ENCODE measurements at places on chromosomes 11 and 22.

- no peak for DNase-seq
These were observed 63.8 kb downstream of the SHISAL1 start for GRCh38 chr22:44248926-44249325.

DNA sequence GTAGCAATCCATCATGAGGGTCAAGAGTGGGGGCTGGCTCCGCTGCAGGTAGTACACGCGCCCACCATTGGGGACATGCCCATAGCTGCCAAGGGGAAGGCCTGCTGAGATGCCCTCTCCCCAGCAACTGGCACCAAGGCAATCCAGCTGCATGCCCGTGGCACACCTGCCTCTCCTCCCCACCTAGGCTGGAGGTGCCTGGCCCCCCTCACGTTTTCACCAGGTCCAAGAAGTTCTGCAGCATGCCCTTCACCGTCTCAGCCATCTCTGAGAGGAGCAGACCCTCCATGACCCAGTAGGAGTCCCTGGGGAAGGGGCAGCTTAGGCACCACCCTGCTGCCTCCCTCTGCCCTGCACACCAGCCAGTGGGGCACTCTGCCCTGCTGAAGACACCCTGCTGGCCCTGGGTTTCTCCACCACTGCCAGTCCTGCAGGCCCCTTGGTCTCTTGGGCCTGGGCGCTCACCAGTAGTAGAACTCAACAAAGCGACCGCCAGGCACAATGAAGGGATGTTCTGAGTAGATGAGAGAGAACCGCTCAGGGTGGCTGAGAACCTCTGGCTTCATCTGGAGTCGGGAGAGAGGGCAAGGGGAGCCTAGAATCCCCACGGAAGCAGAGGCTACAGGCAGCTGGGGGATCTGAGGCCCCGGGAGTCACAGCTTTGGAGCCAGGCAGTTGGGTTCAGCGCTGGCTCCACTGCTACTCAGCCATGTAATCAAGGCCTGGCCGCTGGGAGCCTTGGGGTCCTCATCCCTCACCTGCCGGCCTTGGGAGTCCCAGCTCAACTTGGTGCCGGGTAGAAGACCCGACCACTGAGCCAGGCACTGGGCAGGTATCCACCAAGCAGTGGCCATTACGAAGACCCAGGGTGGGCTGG, 17.8 kb downstream of the TREH start:
- DNase-seq = no peak

- no peak for DNase-seq
These were observed 53.6 kb downstream of the BCR start for GRCh38 chr22:23233752-23234408.

GRCh38 chr11:45385423-45385822, 99.3 kb upstream of the SYT13 start:
- DNase-seq = no peak

GRCh38 chr11:69746140-69746539, 29.0 kb downstream of the FGF4 start:
- no peak for DNase-seq

DNA sequence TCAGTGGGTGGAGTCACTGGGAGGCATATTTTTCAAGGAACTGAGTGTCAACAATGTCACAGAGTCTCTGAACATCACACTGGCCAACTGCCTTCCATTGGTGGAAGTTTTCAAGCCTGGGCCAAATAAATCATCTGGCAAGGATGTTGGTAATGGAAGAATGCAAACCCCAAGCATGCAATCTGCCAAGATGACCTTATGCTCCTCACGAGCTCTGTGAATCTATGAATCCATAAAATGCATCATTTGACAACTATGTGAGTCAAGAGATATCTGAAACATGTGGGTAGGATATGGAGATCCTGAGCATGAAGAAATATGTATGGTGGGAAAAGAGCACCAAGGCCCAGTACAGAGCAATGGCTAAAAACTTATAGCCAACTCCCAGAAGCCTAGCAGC, 122.2 kb downstream of the PLEKHA7 start:
- no peak for DNase-seq

DNA sequence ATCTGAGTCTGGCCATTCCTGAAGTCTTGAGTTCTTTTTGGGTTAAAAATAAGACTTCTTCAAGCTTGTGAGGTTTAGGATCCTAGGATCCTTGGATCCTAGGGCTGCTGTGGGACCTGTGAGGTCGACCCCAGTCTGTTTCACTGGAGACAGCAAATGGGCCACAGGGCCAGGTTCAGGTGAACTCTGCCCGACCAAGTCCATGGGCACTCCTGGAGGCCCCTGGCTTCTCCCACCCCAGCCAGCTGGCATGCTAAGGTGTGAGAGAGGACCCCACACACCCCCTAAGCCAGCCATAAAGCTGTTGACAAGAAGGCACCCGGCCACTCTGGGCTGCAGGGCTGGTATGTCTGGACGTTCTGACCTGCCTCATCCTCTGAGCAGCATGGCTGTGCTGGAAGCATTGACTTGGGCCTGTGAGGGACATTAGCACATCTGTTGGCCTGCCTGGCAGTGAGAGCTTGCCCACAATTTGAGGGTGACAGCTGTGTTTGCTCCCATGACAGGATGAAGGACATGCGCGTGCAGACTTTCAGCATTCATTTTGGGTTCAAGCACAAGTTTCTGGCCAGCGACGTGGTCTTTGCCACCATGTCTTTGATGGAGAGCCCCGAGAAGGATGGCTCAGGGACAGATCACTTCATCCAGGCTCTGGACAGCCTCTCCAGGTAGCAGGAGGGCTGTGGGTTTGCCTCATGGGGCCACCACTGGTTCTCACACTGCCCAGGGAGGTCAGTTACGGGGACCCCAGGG, 16.0 kb downstream of the CLDN5 start:
- no peak for DNase-seq

GRCh38 chr22:48227341-48228018, 1465.0 kb downstream of the TBC1D22A start:
- DNase-seq = no peak

GRCh38 chr11:101269990-101270660, 140.5 kb upstream of the PGR start:
- DNase-seq = no peak

DNA sequence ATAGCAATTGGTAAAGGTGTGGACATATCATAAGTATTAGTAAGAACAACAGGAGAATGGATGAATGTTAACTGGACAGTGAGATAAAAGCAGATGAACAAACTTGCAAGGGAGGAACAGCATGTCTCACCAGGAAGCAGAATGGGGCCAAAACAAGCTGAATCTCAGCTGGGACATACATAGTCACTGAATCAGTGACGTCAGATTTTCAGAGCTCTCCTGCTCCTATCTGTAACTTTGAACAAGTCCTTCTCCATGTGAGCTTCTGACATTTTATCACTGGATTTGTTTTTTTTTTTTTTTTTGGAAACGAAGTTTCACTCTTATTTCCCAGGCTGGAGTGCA, 118.7 kb downstream of the BBOX1 start:
- no peak for DNase-seq

DNA sequence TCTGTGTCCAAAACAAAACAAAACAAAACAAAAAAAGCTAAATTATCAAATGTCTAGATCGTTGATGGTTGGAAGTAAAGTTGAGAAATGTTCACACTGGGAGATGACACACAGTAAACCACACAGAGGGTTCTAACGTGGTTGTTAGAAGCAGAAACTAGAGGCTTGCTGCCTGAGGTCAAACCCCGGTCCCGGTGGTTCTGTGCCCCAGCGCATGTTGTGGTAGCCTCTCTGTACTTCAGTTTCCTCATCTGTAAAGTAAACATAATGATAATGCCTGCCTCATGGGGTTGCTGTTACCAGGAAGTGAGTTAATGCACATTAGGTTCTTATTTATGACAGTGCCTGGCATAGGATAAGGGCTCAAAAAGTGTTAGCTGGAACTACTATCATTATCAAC, 33.4 kb downstream of the PPARA start:
- peak; percentile 51 for DNase-seq

- peak; percentile 64 for DNase-seq
These were observed 678 bp upstream of the RANGAP1 start for GRCh38 chr22:41286639-41287091.

GRCh38 chr11:28448186-28448585, 340.0 kb downstream of the METTL15 start:
- no peak for DNase-seq

GRCh38 chr11:128474036-128474874, 113.1 kb downstream of the ETS1 start:
- DNase-seq = peak; percentile 62

DNA sequence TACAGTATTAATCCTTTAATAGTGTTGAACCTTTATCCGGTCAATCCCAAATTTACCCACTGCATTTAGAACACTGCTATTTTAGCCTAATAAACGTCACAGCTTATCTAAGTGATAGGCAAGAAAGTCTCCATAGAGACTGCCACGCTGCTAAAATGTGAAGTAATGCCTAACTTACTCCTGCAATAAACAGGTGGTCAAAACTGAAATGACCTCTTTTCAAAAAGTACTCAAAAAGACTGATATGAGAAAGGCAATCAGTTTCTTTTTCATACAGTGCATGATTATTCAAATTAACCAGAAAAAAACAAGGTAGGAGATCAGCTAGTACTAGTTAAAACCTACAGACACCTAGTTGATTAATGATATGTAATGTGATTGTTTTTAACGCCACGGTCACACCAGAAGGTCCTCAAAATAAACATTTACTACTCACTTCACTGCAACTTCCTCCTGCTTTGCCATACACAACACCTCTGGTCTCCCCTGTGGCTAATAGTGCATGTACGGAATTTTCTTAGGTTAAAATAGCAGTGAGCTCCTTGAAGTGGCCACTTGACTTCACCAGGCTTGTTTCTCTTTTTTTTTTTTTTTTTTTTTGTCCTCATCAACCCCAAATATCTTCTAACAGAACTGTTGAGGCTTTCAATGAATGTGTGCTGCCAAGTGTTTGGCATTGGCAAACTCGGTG, 8.8 kb downstream of the ATP5MG start:
- no peak for DNase-seq

- no peak for DNase-seq
These were observed 38.9 kb upstream of the TH start for GRCh38 chr11:2210366-2211112.

DNA sequence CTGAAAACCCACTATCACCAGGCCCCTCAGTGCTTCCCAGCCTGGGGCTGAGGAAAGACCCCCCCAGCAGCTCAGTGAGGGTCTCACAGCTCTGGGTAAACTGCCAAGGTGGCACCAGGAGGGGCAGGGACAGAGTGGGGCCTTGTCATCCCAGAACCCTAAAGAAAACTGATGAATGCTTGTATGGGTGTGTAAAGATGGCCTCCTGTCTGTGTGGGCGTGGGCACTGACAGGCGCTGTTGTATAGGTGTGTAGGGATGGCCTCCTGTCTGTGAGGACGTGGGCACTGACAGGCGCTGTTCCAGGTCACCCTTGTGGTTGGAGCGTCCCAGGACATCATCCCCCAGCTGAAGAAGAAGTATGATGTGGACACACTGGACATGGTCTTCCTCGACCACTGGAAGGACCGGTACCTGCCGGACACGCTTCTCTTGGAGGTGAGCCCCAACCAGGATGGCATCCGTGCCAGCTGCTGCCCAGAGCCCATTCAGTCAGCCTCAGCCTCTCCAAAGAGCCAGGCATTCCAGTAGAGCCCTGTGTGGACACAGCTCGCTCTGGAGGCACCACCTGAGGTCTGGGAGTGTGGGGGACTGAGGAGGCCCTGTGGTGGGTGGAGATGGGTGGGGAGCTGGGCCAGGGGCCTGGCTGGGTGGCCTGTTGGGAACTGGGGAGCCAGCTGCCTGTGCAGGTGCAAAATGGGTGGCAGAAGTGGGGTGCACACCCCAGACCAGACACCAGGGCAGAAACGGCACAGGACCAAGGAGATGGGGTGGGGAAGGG, 22.4 kb upstream of the TXNRD2 start:
- DNase-seq = no peak

DNA sequence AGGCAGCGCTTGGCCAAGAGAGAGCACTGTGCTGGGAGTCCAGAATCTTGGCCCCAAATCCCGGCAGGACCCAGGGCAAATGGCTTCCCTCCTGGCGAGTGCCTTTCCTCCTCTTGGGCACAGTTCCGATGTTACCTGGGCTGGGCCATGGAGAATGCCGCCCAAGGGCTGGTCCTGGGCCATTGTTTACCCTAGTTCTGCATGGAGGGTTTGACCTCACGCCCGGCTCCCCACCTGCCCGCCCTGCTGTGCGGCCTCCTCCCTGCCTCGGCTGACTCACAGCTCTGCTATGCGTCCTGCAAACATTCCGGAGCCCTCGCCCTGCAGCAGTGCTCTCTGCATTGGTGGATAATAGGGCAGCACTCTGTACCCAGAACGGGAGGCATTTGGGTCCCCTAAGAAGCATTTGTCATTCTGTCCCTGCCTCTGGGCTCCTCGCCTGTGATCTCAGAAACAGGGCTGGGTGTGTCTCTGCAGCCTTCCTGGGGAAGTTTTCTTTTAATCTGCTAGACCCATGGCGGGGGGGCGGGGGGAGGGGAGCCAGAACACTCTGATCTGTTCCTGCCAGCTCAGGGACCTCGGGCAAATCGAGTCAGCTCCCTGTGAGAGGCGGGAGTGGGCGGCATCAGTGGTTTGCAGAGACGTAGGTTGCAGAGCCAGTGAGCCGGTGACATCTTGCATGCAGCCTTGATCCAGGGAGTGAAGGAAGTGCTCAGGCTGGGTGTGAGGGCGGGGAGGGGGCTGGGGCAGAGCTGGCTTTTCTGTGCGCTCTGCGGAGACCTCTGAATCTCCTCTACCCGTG, 32.9 kb upstream of the SMIM38 start:
- no peak for DNase-seq

DNA sequence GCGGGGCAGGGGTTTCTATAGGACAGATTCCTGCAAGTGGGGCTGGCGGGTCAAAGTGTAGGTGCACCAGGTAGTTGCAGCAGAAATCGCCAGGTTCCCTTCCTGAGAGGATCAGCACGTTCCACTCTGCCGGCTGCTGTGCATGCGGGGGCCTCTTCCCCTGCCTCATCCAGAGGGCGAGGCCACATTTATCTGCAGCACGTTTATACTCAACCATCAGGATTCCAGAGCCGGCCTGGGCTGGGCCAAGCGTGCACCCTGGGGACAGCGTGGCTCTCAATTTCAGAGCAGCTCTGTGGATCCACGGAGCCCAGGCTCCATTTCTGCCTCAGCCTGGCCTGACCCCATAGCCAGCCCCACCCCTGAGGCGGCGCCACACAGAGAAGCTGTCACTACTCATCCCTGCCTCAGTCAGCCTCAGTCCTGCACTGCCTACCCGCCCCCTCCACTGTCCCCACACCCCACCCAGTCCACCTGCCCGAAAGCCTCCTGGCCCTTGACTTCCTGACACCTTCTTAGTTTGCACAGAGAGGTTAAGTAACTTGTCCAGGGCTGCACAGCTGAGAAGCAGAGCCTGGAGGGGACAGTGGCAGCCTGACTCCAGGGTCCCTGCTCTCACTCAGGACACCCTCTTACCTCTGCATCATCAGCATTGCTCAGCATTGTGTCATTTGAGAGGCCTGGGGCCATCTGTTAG, 45.9 kb upstream of the RTL6 start:
- DNase-seq = no peak

- DNase-seq = no peak
These were observed 4.4 kb downstream of the OR8B3 start for GRCh38 chr11:124394408-124394807.

GRCh38 chr11:64292460-64293254, 1.6 kb downstream of the KCNK4 start:
- DNase-seq = no peak

GRCh38 chr11:114036147-114036811, 23.2 kb upstream of the ZBTB16 start:
- no peak for DNase-seq
